ENCODE measurements at places on chromosomes 1 and 21.
A peak's percentile ranks its signal among the peaks of the same experiment; 100 is the strongest.

DNA sequence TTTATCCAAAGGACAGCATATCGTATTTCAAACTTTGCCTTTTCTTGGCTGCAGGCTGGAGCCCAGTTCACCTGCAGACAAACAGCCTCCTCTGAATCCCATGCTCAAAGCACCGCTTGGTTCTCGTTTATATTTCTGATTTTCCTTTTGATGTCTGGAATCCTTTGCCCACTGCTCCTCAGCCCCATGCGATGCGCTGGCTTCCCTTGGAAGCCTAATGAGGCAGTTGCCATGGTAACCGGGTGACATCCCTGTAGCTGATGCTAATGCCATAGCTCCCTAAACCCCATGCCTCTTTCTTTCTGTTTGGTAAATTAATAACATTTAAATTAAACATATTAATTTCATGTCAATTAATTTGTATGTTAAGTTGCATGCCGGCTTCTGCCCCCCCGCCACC lies 327.1 kb downstream of the PRDM2 start:
- DNase-seq, result no peak

GRCh38 chr21:14099570-14099969 lies 111.2 kb downstream of the LIPI start:
- no peak for DNase-seq

DNA sequence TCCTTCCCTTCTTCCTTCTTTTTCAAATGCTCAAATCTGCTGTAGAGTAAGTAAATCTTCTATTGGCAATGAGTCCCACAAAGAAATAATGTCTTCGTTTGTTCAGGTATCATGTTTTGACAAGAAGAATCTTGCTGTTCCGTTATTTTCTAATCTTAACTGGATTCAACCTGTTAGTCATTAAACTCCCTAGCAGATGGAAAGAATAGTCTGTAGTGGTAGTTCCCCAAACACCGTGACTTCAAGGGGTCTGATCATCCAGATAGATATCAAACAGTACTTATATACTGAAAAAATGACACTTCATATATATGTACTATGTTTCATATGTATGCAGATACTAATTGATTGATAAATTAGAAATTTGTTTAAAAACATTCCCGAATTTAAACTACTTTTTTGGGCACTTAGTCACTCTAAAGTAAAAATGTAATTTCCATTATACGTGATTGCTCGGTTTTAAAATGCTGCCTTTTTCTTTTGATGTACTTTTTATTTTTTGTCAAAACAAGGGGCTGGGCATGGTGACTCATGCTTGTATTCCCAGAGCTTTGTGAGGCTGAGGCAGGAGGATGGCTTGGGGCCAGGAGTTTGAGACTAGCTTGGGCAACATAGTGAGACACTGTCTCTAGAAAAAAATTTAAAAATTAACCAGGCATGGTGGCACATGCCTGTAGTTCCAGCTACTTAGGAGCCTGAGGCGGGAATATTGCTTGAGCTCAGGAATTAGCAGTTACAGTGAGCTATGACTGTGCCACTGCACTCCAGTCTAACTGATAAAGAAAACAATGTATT lies 335.7 kb upstream of the SNX7 start:
- DNase-seq, result no peak

DNA sequence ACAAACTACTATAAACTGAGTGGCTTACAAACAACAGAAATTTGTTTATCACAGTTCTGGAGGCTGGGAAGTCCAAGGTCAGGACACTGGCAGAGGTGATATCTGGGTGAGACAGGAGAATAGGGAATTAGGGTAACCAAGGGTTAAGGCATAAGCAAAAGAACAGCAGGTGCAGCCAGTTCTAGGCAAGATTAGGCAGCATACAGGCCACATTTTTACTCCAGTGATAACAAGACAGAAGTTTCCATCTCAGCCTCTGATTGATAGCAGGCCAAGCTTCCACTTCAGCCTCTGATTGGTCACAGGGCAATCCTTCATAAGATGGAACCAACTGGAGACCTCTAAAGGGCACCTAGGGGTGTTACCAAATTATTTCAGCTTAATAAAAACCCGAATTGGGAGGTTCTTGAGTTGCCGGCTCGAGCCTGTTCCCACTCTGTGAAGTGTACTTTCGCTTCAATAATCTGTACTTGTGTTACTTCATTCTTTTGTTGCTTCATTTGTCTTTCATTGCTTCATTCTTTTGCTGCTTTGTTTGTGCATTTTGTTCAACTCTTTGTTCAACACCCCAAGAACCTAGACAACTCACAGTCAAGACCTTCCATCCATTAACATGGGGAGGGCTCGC lies 185.6 kb downstream of the TOMM20 start:
- no peak for DNase-seq

DNA sequence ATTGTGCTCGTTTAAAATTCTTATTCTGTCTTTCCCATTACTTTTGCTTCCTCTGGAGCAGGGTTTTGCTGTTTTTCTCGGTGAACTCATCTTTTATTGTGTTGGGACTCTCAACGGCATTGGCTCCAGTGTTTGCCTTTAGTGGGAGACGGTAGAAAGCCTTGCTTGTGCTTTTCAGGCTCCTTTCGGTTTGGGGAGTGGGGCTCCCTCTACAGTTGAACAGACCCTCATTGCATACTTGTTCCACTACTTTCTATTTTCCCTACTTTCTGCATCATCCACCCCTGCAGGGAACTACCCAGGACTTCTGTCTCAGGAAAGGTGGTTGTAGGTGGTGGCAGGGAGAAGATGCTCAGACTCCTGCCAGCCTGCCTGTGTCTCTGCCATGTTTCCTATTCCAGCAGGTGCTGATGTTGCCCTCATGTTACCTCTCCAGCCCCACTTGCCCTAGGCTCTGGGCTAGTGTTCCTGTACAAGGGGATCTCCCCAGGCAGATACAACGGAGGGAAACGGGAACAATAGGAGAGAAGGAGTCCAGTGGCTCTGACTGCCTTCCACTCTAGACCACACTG lies 68.5 kb upstream of the ZBTB18 start:
- DNase-seq, result no peak

- no peak for DNase-seq
Observed at GRCh38 chr1:225866981-225867380, 15.2 kb downstream of the TMEM63A start.

GRCh38 chr1:117753652-117754051 lies 147.8 kb downstream of the TENT5C start:
- no peak for DNase-seq

DNA sequence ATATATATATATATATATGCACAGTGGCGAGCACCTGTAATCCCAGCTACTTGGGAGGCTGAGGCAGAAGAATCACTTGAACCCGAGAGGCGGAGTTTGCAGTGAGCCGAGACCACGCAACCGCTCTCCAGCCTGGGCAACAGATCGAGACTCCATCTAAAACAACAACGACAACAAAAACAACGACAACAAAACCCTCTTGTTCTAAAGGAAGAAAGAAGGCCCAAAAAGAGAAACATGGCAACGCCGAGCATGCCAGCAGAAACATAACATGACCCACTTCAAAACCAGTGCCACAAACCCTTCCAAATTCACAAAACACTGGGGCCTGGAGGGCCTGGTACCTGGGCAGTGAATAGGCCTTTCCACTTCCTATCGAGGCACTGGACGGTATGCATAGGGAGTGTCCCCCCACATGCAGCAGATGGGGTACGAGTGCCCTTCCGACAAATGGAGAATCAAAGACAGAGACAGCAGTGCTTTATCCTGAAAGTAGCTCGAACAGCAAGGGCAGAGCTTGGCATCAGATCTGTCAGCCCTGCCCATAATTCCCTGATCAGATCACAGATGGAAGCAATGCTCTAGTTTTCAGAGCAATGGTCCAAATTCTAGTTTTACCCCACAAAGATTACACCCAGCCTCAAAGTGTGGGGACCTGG lies 52.0 kb downstream of the TOMM20 start:
- no peak for DNase-seq

- no peak for DNase-seq
Observed at GRCh38 chr1:181095763-181096184, 7.3 kb downstream of the IER5 start.

GRCh38 chr1:214588963-214589597 lies 13.9 kb upstream of the CENPF start:
- DNase-seq, result no peak

- no peak for DNase-seq
Observed at GRCh38 chr1:64691626-64692025, 53.2 kb upstream of the RAVER2 start.

DNA sequence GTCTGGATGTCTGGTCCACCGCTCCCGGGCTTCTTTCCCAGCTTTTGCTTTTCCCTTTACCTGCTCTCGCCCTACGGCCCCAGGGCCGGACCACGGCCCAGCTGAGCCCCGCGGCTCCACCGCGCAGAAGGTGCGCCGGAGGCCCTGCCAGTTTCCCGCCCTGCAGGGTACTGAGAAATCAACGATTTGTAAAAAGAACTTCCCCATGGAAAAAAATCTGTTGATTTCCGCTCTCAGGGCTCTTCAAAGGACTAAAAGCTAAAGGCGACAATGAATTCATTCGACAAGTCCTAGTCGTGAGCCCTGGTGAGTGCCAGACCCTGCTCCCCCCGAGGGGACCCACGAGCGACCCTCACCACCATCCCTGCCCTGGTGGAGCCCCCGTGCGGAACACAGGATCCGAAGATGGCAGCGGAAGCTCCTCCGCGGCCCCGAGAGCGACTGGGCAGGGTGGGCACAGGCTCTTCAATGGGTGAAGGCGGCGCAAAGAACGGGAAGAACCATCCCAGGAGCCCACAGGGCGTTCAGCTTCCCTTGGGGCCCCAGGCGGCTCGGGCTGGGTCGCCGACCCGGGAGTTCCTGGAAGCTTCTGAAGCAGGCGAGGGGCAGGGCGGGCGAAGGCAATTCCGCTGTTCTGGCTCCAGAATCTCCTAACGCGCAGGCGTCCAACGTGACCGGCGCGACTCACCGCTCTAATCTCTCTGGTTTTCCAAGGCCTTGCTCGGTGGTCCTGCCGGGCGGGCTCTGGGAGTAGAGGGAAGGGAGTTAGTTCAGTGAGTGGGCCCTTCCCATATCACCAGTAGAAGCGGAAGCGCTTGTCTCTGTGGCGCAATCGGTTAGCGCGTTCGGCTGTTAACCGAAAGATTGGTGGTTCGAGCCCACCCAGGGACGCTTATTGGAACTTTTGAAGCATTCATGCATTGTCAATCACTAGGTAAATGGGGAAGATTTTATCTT lies 6.6 kb upstream of the RNU1-2 start:
- DNase-seq, result peak; percentile 82

GRCh38 chr1:180213401-180214170 lies 16.5 kb upstream of the LHX4 start:
- peak; percentile 77 for DNase-seq

DNA sequence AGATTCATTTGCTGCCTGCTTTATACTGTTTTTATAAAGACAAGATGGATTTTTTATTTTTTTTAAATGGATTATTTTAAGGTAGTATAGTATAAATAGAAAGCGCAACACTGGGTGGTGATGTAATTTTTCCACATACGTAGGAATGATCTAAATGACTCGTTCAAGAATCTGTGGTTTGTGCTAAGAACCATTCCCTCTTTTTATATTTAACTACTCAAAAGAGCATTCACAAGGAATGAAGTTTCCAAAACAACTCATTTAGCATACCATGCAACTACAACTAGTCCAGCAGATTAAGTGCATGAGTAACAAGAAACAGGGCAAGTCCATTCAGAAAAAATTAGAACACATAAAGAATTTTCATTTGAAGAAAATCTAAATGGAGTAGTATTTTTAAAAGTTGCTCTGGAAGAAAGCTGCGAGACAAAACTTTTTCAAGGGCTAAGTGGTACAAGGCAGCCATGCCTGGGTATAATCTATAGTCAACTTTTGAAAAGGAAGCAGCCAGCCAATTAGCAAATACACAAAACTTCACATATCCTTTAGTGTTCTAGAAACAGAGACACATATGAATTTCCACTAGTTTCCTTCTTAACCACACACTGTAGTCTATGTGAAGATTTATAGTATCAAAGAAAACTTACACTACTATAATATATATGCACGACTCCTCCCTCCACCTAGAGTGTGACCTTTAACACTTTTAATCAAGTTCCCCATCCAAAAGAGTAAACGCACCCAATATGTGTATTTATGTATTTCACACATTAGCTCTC lies 23.4 kb downstream of the GTF2B start:
- DNase-seq, result no peak

DNA sequence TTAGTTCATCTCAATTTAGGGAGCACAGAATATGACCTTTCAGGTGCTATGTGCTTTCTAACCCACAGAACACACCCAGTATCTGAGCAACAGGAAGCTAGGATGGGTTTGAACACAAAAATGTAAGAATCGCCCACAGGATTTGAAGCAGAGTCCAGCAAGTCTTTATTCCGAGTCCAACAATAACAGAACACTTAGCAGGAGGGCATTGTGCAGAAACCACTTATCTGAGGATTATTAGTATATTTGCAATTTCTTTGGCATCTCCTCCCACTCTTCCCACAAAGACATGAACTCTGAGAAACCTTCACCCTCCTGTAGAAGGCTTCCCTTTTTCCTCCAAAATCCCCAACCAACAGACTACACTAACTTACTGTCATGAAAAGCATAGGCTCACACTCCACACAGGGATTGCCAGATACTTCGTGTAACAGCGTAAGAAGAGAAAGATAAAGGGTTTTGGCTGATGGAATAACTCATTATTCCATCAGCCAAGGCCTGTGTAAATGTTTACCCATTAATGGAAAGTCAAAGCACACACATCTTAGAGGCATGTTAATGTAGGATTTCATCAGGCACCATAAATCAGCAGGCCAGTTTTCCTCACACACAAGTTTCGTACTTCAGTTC lies 16.1 kb downstream of the SIPA1L2 start:
- no peak for DNase-seq

- no peak for DNase-seq
Observed at GRCh38 chr1:26419494-26419893, 8.9 kb downstream of the LIN28A start.

GRCh38 chr1:48966583-48966982 lies 189.9 kb upstream of the BEND5 start:
- no peak for DNase-seq

DNA sequence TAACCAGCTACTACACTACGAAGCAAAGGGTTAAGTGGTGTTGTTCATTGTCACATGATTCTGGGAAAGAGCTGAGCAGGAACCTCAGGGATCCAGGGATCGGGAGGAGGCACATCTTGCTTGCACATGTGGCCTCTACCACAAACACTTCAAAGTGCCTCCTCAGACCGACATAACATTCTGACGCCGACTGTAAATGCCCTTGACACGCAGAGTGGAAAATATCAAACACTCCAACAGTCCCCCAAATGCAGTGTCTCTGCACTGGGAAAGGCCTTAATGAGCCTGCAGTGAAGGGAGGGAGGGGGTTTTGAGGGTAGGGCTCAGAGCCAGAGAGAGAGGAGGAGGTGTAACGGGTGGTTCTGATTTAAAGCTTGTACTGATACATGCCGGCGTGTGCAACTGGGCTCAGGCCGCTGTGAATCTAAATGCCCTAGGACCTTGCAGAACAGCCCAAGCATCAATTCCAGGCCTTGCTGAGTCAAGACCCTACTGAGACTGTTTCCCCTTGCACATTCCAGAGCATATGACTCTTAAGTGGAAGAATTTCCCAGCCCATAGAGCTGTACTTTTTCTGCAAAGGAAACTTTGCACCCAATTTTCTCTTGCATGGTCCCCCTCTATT lies 163.7 kb downstream of the NTMT2 start:
- DNase-seq, result no peak

- DNase-seq, result no peak
Observed at GRCh38 chr1:175089136-175089718, 21.6 kb downstream of the TNN start.

All from activated effector memory CD4-positive, alpha-beta T cell treated with anti-CD3 and anti-CD28 coated beads, Interleukin-2, amount 50 U/mL, for 16 hours (primary cell).